ENCODE measurements at places on chromosomes 3 and 15.

DNA sequence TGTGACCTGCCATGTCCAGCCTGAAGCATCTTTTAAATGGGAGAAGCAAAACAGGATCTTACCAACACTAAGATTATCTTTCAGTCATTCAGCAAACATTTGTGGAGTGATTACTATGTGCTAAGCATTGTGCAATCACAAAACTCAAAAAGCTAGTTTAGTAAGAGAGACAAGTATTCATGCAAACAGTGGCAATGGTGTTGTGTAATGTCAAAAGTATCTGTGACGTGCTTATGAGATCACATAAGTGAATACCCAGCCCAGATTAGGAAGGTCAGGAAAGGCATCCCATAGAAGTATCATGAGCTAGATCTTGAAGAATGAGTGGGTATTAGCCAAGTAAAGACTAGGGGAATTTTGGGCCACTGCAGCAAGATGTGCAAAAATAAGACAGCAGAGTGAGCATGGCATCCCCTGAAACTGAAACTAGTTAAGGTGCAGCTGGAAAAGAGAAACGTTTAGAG lies 32.1 kb downstream of the SEC62 start:
- DNase-seq = no peak

DNA sequence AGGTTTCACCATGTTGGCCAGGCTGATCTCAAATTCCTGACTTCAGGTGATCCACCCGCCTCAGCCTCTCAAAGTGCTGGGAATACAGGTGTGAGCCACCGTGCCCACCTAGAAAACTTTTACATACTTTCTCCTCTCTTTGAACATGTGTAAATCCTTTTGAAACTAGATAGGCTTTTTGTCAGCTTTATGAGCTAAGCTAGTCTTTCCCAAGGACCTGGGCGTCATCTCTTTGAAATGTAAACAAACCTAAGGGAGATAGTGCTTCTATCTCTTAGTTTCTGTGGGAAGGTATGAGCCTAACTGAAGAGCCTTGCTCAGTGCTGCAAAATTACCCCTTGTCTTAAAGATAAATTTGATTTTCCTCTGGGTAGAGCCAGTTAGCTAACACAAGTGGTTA lies 4.8 kb downstream of the CX3CR1 start:
- no peak for DNase-seq

DNA sequence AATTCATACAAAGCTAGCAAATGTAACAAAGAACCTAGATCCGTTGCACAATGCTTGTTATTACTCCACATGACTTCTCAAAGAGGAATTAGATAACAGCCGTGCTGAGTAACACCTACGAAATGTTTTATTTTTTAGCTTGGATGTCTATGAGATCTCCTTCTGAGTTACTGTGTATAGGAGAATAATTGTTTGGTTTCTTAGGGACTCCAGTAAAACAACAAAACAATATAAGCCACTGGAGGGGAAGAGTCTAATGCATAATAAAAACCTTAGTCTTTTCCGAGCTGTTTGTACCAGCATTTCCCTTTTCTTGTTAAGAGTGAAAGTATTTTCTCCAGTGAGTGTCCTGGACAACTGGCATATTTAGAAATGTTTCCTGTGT lies 15.6 kb downstream of the SNAP23 start:
- DNase-seq = no peak

GRCh38 chr3:99833617-99834205 lies 16.0 kb downstream of the CMSS1 start:
- no peak for DNase-seq

DNA sequence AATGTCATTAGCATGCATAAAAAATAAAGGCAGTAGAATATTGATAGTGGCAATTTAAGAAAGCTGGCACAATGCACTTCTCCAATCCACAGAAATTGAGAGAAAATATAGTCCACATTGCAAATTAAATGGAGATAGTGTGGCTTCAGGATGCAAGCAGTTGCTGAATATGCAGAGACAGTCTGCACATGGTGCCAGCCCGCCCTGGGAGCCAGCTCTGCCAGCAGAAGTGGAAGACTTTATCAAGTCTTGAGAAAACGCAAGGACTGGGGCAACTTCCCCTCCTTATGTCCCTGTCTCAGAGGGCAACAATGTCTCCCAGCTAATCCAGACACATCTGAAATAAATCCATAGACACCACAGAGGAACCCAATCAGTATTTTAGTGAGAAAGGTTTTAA lies 57.2 kb downstream of the MB21D2 start:
- no peak for DNase-seq

DNA sequence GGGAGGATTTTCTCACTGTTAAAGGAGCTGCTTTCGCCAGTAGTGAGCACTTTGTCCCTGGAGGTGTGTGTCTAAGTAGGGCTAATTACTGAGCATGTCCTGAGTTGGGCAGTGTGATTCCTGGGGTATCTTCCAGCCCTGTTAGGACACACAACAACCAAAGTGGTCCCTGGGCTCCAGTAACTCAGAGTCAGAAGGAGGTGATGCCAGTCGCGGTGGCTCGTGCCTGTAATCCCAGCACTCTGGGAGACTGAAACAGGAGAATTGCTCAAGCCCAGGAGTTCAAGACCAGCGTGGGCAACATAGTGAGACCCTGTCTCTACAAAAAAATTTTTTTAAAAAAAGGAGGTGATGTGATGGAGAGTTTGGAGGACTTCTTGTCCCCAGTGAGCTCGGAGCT lies 37.5 kb downstream of the PML start:
- no peak for DNase-seq

DNA sequence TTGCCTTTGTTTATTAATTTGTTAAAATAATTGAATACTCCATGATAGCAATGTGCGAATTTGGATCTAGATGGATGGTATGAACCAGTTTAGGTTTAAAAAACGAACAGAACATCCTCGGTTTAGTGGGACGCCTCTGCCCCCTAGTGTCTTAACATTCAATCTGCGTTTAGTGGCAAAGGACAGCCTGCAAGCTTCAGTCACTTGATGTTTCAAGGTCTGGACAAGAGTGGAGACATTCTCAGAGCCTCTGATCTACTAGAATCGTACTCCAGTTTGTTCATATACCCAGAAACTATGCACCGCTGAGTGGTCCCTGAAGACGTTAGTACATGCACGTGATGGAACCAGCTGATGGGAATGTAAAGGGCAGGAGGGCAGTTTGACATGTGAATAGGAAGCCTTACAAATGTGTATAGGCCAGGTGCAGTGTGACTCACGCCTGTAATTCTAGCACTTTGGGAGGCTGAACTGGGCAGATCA lies 17.8 kb upstream of the ATP13A4 start:
- no peak for DNase-seq

DNA sequence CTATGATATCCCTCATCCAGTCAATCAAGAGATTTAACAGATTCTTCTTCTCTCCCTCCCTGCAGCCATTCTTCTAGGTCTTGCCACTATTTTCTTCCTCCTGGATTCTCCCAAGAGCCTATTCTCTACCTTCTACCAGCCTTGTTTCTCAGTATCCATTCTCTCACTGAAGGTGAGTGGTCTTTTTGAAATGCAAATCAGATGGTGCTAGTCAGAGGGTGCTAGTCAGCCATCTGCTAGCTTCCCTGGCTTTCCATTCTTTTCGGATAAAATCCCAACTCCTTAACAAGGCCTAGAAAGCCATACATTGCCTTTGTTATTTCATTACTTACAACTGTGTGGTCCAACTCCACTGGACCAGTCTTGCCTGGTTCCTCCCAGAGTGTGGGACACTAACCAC lies 734.3 kb upstream of the CFAP20DC start:
- no peak for DNase-seq

DNA sequence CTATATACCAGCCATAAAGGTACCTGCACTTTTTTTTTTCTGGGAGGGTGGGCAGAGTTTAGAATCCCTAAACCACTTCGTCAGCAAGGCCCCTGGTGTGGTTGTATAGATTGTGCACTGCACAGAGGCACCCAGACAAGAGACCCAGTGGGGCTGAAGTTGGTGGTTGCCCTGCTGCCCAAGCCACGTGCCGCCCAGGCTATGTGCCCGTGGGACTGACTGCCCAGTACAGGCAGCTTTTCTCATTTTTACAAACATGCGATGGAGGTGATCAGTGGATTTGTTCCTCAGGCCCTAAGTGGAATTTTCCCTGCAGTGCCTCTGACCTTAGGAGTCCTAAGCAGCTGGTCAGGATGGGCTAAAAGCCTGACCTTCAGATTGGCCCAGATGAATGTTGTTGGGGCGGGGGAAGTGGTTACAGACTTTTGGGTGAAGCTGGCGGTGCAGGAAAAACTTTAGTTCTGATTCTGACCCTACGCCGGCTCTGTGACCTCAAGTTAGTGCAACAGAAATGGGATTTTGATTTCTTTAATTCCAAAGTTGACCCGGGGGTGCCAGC lies 34.9 kb upstream of the LIMD1 start:
- DNase-seq = no peak

- no peak for DNase-seq
Observed at GRCh38 chr3:194482196-194482593, 4.6 kb downstream of the ATP13A3 start.

DNA sequence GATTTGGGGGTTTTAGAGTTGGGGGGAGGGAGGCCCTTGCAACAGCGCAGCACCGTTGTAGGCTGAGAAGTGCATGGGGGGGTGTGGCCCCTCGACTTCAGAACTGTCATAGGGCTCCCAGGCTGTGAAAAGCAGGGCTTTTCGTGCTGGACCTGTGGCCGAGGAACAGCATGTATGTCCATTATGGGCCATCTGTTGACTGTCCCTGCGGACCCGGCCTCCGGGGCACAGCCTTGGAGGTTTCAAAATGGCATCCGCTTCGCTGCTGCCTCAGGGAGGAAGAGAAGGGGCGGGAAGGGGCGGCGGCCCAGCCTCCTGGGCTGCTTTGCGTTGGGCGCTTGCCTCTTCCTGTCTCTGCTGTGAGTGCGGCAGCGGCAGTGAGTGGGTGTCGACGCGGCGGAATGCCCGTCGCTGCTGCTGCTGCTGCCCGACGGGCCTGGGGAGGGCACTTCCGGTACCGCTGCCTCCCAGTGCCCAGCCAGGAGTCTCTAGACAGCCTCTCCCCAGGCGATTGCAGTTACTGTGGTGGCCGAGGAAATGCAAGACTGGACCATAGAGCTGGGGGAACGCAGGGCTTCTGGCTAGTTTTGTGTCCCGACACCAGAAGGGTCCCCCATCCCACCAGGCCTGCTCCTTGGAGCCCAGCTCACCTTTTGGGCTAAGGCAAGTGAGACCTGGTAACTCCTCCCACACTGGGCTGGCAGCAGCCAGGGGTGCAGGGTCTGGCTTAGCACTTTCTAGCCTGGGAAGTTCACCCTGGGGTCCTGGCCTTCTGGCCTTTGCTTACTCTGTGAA lies 1.9 kb downstream of the GNAI2 start:
- peak; percentile 78 for DNase-seq

- no peak for DNase-seq
Observed at GRCh38 chr3:156406393-156406792, 148.5 kb downstream of the SSR3 start.

GRCh38 chr15:56739964-56740640 lies 6.8 kb upstream of the ZNF280D start:
- no peak for DNase-seq

DNA sequence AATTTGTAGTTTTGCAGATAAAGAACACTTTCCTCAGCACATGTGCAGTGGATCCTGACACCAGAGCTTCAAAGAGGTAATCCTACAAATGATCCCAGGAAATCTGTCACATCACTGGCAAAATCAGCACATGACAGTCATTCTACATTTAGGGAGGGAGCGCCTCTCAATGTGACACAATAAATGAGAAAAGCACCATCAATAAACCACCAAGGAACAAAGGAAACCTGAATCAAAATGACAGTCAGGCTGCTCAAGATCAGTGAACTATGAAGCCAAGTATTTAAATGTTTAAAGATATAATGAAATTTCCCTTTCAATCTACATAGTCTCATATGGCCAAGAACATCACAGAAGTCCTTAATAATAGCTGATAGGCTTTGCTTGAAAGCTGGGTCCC lies 119.5 kb downstream of the LRRN1 start:
- DNase-seq = no peak

DNA sequence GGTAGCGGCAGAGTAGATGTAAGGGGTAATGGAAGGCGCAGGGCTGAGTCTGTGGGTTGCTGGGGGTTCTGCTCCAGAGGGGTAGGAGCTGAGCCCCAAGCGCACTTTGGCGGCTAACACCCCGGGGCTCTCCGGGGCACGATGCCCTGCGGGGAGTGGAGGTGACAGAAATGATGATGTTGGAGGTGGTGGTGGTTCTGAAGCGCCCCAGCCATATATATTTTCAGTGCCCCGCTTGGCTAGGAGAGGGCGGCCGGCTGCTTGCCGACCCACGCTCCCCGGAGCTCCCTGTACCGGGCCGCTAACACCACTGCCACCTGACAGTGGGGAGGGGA lies 9.7 kb downstream of the ZIC4 start:
- DNase-seq = no peak
